ENCODE measurements at places on chromosomes 11 and 22.

DNA sequence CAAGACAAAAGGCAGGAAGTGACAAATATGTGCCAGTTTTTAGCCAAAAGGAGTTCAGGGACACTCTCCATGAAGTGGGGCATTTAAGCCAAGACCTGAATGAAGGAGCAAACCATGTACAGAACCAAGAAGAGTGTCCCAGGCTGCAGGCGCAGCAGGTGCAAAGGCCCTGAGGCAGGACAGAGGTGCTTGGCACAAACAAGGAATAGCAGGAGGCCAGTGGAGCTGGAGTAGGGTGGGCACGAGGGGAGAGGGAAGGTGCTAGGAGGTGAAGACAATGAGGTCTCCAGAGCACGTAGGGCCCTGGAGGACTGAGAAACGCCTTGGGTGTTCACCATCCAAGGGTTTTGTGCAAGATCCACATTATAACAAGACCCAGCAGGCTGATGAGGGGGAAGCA is 474.1 kb downstream of the MN1 start:
- no peak for DNase-seq

DNA sequence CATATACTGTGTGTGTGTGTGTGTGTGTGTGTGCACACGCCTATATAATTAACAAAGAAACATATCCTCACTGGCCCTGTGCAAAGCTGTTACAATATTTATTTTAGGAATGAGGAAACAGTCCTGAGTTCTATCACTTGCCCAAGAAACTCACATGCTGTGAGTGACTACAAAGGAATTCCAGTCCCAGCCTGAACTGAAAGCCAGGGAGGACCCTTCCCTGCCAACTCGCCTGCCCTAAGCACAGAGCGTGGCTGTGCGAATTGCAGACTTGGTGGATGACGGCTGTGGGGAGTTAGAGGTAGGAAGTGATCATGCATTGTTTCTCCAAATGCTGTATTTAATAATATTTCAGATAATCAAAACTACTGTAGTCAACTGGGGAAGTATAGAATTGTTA is 26.4 kb upstream of the CD5 start:
- no peak for DNase-seq

DNA sequence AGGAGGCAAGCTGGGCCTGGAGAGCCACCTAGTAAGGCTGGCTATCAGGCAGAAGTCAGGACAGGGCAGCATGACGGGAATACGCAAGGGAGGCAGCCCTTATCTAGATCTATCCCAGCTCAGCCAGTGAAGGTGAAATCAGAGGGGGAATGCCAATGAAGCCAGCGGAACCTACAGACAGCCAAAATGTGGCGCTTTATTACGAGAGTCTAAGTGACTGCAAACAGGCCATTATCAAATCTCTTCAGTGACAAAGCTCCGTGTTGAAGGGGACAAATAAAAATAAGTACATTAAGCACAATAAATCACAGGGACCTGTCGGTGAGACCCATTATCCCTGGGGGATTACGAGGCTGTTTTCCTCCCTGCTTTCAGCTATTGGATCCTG is 22.8 kb downstream of the LARGE1 start:
- no peak for DNase-seq

DNA sequence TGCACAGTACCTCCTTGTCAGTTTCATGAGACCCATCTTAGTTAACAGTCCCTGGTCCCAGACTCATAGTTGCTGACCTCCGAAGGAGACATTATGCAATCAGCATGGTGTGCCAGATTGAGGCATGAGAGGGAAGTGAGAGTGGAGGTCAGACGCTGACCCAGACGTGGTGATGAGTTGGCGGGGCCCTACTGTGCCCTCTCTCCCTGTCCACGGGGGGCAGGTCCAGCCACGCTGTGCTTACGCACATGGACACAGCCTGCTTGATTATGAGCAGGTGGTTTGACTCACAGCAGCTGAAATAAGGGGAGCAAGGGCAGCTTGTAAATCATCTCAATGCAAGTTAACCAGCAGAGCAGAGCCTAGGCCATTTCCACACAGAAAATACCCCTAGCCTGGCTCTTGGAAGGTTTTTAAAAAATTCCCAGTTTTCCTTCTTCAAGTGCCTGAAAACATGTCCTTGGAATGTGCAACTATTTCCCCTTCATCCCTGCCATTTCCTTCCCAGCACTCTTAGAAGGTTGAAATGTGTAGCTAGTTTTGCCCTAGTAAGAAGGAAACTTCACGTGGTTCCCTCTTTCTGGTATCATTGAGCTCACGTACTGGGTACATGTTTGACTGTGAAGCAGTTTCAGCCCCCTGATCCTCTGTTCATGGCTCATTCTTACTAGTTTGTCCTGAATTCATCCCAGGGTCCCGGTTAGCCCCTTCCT is 122.6 kb upstream of the SORL1-AS1 start:
- DNase-seq, result peak; percentile 42

GRCh38 chr11:115298300-115299012 is 205.8 kb downstream of the CADM1 start:
- DNase-seq, result no peak

Data from GM10248 (cell line).